ENCODE measurements at places on chromosomes 5 and 9.

DNA sequence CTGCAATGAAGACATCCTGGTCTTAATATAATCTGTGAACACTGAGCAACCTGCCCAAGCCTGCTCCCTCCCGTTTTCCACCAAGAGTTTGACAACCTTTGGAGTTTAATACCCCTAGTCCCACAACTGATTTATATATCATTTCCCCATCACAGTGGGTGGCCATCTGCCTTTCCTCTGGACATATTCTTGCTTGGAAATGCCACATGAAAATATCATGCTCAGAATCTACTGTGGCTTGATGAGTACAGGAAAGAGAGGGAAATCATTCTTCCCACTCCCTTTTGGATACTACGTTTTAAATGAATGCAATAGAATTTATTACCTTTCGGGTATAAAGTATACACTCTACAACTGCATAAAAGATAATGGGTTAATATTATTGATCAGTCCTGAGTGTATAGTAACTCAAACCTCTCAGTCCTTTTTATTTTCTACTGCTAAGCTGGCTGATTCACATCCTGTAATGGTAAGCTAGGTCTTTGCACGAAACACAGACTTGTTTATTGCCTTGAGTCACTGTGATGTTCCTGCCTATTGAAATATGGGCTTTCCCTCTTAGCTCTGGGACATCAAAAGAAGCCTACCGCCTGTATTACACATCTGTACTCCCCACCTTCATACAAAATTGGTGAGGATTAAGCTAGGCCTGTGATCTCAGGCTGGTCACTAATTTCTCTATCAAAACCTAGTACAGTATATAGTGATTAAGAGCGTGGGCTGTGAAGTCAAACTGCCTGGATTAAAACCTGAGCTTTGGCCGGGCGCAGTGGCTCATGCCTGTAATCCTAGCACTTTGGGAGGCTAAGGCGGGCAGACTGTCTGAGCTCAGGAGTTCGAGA, 67.6 kb upstream of the NR5A1 start:
- DNase-seq = no peak

- DNase-seq = no peak
Observed at GRCh38 chr5:175670372-175670771, 12.5 kb downstream of the HRH2 start.

- DNase-seq = no peak
Observed at GRCh38 chr5:10653751-10654400, 90.0 kb downstream of the ANKRD33B start.

GRCh38 chr9:137031904-137032640, at the start of gene FUT7:
Gene FUT7 (minus strand): TSS chr9:137032088. CDS start chr9:137031991, 97 bp downstream.
- DNase-seq = no peak

- DNase-seq = no peak
Observed at GRCh38 chr5:137385064-137385463, 114.1 kb downstream of the SPOCK1 start.

- no peak for DNase-seq
Observed at GRCh38 chr9:8331507-8332330, 532.1 kb upstream of the DMAC1 start.

- DNase-seq = no peak
Observed at GRCh38 chr9:23551929-23552707, 273.9 kb downstream of the ELAVL2 start.

DNA sequence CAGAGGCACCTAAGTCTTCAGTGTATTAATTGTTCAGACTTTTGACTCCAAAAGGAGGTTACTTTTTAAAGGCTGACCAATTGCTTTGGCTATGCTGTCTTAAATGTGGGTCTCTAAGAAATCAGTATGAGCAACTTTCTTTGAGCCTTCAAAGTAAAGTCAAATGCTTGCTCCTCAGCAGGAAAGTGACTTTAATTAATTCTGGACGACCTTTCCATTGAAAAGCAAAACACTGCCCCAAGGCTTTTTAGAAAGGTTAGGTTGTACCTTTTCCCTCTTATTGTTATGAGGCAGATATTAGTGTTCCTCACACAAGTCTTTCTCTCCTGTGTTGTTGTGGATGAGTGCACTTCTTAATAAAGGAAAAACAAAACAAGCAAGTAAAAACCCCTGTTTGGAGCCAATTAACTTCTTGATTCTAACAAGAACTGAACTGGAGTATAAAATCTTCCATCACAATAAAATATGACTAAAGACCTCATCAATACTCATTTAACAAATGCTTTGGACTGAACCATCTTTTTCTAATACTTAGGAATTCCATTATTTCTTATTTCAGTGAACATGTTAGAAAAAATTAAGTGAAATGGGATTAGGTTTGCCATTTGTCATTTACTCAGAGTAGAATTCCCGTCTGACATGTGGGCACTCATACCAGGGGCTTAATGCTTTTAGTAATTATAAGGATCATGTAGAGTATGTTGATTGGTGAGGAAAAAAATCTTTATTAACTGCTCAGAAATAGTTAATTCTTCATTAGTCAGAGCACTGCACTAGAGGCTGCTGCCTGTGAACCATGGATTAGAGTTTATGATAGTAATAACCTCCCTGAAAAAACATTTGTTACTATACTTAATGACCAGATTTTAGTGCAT, 159.1 kb upstream of the ZNF608 start:
- DNase-seq = no peak
